CD4-positive, alpha-beta memory T cell (primary cell): ENCODE measurements at places on chromosomes 1 and 21. TPM values are rescaled to one million over a fixed set of nuclear protein-coding genes. Genes with fewer than 3 reads are reported as not detected.

GRCh38 chr1:182835806-182836205 lies 3.3 kb upstream of the DHX9 start:
- H3K27ac ChIP-seq: no peak overlapping the region
- no peaks in the 10 kb centered on the region for H3K36me3 ChIP-seq
- DNase-seq: no peak
- no peaks in the 10 kb centered on the region for H3K27me3 ChIP-seq

- H3K36me3 ChIP-seq: no peaks in the 10 kb centered on the region
- no peak overlapping the region for H3K4me3 ChIP-seq
- H3K27me3 ChIP-seq: no peaks in the 10 kb centered on the region
- H3K27ac ChIP-seq: no peak overlapping the region
Measured at GRCh38 chr1:154416471-154417337, 11.6 kb downstream of the IL6R start.

- peak; percentile 51 for DNase-seq
- peaks cover 15% of the 10 kb centered on the region for H3K4me1 ChIP-seq
- H3K4me3 ChIP-seq: peak overlapping the region; percentile 60
- H3K36me3 ChIP-seq: no peaks in the 10 kb centered on the region
Measured at GRCh38 chr1:160070243-160071163, 543 bp upstream of the KCNJ10 start.

- no peak for DNase-seq
- H3K4me3 ChIP-seq: no peak overlapping the region
Measured at GRCh38 chr1:41580520-41581172, 96.2 kb upstream of the EDN2 start.

- no peaks in the 10 kb centered on the region for H3K36me3 ChIP-seq
- H3K27ac ChIP-seq: no peak overlapping the region
- H3K27me3 ChIP-seq: no peaks in the 10 kb centered on the region
- no peak overlapping the region for H3K4me3 ChIP-seq
- DNase-seq: no peak
Measured at GRCh38 chr1:156517748-156518147, 17.2 kb upstream of the MEF2D start.

The SERTAD4 gene
- not detected for total RNA-seq

The ASCL5 gene
- 0.30 TPM for total RNA-seq

The F3 gene
- 0.22 TPM for total RNA-seq
